Astrocyte of the cerebellum (primary cell): ENCODE measurements at places on chromosomes 7 and 10.

DNA sequence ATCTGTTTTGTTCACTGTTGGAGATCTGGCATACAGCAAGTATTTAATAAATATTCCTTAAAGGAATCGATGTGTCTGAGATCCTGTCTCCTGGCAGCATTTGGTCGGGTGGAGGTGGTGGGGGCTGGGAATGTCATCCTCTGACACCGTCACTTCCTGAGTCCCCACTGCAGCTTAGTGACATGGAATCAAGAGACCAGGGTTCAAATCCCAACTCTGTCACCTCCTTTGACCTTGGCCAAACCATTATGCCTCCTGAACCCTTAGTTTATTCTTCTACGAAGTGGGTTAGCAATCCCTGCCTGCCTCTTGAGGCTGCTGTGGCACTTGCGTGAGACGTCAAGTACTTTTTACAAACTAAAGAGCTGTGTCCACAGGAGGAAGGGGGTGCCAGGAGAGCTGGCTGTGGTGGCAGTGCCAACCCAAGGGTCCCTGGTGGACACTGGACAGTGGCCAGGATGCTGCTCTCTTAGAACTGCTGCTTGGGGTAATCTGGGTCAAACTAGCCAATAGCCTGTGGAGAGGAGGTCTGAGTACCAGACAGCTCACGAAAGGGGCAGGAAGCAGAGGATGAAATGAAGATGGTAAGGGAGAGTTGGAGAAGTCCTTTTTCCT is 8.0 kb upstream of the ZMIZ1 start:
- no peak for DNase-seq

- peak; percentile 76 for DNase-seq
These were observed 116.8 kb downstream of the ABLIM1 start for GRCh38 chr10:114541081-114541796.

DNA sequence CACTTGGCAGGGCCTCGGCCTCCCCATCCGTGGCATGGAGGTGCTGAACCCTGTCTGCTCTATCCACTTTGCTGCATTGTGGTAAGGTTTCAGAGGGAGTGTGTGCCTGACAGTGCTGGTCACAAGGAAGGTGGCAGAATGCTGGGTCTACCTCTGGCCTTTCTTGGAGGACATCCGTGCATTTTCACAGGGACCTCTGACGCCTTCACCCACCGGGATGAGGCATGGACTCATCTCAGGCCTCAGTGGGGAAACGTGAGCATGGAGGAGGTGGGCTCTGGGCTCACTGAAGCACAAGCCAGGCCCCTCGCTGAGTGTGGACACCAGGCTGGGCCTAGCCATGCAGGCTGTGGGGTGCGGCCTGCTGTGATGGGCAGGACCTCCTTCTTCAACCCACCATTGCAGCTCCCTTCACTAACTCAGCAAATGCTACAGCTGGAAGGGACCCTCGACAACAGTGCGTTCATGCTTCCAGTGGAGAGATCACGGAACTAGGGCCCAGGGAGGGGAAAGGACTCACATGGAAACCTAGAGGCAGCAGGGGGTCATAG is 8.6 kb downstream of the TBATA start:
- no peak for DNase-seq

DNA sequence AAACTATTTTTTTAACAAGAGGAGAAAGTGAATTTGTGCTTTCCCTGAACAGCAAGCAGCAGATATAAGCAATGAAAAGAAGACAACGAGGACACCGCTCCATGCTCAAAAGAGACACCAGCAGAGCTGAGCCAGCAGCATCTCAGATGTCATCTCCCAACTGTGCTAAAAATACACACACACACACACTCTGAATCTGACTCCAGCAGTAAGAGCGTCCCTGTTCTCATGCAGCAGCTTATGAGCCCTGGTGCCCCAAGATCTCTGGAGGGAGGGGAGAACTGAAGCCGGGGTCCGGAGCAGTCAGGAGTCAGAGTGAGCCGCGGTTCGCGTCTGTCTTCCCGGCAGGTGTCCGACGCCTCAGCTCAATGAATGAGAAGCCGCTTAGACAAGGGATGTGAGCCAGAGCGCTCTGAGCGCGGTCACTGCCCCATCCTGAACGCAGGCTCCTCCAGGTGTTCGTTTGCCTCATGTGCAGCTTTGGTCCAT is 49.2 kb downstream of the SVIL start:
- DNase-seq = peak; percentile 20

DNA sequence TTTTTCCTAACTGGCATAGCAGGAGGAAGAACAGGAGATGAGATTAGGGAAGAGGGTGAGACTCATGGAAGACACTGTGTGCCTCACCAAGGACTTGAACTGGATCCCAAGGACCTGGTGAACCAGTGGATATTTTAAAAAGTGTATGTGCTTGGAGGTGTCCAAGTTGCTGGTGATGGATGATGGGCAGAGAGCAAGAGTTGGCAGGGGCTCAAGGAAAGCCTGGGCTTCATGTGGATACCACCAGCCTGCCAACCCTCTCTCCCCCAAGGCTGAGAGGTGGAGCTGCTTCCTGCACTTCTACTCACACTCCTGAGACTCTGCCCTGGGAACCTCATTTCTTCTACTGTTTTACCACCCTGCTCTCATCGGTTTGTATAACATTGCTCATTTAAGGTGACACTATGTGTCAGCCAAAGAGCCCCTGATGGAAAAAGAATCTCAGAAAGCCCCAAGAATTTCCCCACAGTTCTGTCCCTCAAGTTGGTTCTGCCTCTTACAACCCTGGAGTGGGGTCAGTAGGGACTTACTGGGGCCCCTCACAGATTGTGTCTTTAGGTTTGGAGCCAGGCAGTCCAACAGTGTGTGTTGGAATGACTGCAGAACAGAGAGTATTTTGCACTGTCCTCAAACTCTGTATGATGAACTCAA is 56.2 kb upstream of the PDCD4 start:
- no peak for DNase-seq

GRCh38 chr7:101172854-101173751 is 7.0 kb downstream of the NAT16 start:
- peak; percentile 35 for DNase-seq

- no peak for DNase-seq
These were observed 10.9 kb upstream of the ERCC6 start for GRCh38 chr10:49549640-49550346.

- no peak for DNase-seq
These were observed 261.4 kb upstream of the YAE1 start for GRCh38 chr7:39304668-39305405.

DNA sequence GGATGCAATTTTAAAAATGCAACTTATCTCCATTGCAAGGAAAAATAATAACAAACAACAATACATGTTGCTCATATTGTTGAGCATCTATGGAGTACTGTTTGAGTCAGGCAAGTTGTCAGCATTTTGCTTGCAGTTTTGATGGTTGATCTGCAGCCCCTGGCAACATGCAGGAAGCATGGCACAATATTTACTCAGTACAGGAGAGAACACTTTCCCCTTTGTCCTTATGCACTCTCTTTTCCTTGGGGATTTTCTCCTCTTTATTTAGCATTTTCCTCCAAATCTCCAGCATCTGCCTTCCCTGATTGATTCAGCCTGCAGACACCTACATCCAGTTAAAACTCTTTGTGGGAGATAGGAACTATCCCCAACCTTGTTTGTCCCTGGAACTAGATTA is 620.5 kb upstream of the LRRN3 start:
- no peak for DNase-seq

GRCh38 chr7:158125091-158125490 is 462.5 kb downstream of the PTPRN2 start:
- no peak for DNase-seq

- DNase-seq = no peak
These were observed 1.0 kb upstream of the PLXDC2 start for GRCh38 chr10:19815036-19815730.
